ENCODE measurements at places on chromosomes 5 and 9.

GRCh38 chr5:22699319-22699718, 153.8 kb downstream of the CDH12 start:
- no peak for ATAC-seq
- no peaks in the 10 kb centered on the region for H3K4me1 ChIP-seq
- no peak overlapping the region for H3K27ac ChIP-seq

DNA sequence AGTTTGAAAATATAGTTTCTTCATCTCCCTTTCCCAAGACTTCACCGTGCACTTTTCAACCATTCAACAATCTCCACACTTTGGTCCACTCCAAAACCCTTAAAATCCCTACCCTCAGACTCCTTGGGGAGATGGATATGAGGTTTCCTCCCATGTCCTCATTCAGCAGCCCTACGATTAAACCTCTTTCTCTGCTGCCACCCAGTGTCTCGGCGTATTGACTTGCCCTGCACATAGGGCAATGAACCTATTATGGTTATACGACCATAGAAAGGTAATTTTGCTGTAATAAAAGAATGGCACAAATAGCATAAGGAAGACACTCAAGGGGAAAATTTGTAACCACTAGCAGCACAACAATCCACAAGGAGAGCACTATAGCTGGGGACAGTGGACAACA, 803.5 kb downstream of the TLE1 start:
- H3K4me3 ChIP-seq: no peak overlapping the region
- no peaks in the 10 kb centered on the region for H3K4me1 ChIP-seq
- ATAC-seq: no peak
- no peaks in the 10 kb centered on the region for H3K36me3 ChIP-seq

GRCh38 chr9:111621895-111622480, 9.1 kb upstream of the DNAJC25 start:
- H3K36me3 ChIP-seq: no peaks in the 10 kb centered on the region
- H3K27ac ChIP-seq: no peak overlapping the region
- H3K4me3 ChIP-seq: no peak overlapping the region
- no peaks in the 10 kb centered on the region for H3K4me1 ChIP-seq
- H3K27me3 ChIP-seq: peaks cover 9% of the 10 kb centered on the region
- ATAC-seq: no peak

GRCh38 chr5:28505121-28505520, 1466.7 kb upstream of the CDH9 start:
- H3K4me1 ChIP-seq: no peaks in the 10 kb centered on the region
- H3K36me3 ChIP-seq: no peaks in the 10 kb centered on the region
- H3K27ac ChIP-seq: no peak overlapping the region
- H3K27me3 ChIP-seq: no peaks in the 10 kb centered on the region
- ATAC-seq: no peak

DNA sequence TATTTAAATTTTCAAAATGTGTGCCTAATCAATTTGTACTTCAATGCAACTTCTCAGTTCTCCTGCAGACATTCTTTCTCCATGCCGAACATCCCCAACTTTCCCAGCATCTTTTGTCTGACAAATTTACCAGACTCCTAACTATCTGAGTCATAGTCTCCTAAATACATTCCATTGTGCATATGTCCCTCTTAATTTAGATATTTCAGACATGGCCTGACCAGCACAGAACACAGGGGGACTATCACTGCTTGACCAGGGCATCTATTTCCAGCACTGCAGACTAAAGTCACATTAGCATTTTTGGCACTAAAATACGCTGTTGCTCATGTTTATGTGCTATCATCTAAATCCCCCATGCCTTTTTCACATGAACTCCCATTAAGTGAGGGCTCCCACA, 71.9 kb downstream of the ITGA1 start:
- no peaks in the 10 kb centered on the region for H3K36me3 ChIP-seq
- H3K4me1 ChIP-seq: no peaks in the 10 kb centered on the region
- H3K4me3 ChIP-seq: no peak overlapping the region
- H3K27ac ChIP-seq: no peak overlapping the region
- no peak for ATAC-seq

GRCh38 chr5:8399471-8399870, 530.5 kb downstream of the MTRR start:
- ATAC-seq: peak; percentile 52
- no peak overlapping the region for H3K4me3 ChIP-seq
- no peaks in the 10 kb centered on the region for H3K27me3 ChIP-seq
- no peak overlapping the region for H3K27ac ChIP-seq

DNA sequence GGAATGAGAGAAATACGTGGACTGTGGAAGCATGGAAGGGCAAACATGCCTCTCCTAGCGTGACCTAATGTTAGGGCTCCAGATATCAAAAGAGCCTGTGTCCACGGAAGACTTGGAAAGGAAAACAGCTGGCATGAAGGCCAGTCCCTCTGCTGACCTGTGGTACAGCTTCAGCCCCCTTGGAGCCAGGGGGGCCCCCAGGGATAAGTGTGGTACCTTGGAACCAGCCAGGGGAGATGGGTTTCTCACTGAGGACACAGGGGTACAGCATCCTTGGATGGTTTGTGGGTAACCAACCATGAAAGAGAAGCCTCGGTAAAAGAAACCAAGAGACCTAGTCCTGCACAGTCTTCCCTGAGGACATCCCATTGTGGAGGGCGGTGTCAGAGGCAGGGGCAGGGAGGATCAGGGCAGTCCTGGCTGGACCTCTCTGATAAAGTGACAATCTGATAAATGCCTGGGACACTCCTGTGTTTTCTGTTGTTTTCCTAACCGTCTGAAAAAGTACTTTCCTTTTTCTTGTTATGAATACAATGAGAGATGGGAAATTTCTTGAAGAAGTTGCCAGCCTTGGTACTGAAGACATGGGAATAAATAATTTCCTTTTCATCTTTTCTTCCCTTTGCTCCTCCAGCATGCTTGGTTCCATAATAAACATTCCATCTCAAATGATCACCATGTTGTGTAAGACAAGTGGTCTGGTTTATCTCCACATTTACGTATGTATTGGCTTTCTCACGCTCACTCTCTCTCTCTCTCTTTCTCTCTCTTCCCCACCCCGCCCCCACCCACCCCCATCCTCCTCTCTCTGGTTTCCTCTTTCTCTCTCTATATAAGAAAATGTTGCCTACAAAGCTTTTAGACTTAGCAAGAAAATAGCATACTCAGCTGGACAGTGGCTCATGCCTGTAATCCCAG, 102.1 kb downstream of the SUSD1 start:
- H3K27ac ChIP-seq: peak overlapping the region; percentile 91
- no peak overlapping the region for H3K4me3 ChIP-seq
- no peak for ATAC-seq
- H3K4me1 ChIP-seq: peaks cover 69% of the 10 kb centered on the region
- no peaks in the 10 kb centered on the region for H3K27me3 ChIP-seq

DNA sequence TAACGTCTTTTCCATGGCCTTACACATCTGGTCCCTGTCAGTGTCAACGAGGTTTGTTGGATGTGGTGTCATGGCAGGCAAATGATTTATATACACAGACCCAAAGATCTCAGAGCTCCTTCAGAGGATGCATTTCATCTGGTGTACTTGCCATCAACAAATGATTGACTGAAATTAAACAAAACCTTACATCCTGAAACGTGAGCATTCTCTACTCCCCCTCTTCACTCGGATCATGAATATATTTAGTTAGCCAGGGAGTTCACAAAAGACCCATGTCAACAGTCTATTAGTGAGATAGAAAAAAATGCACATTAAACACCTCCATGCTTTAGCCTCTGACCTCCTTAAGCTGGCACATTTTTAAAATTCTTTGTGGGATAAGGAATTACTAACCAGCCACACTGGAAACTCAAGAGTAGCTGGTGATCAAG, 215.6 kb downstream of the EFNA5 start:
- no peaks in the 10 kb centered on the region for H3K27me3 ChIP-seq
- H3K36me3 ChIP-seq: no peaks in the 10 kb centered on the region
- ATAC-seq: no peak

GRCh38 chr9:128911529-128912035, 9.2 kb upstream of the PHYHD1 start:
- peak overlapping the region; percentile 12 for H3K27ac ChIP-seq
- H3K27me3 ChIP-seq: no peaks in the 10 kb centered on the region
- no peak for ATAC-seq
- H3K36me3 ChIP-seq: peaks cover 51% of the 10 kb centered on the region
- no peak overlapping the region for H3K4me3 ChIP-seq

DNA sequence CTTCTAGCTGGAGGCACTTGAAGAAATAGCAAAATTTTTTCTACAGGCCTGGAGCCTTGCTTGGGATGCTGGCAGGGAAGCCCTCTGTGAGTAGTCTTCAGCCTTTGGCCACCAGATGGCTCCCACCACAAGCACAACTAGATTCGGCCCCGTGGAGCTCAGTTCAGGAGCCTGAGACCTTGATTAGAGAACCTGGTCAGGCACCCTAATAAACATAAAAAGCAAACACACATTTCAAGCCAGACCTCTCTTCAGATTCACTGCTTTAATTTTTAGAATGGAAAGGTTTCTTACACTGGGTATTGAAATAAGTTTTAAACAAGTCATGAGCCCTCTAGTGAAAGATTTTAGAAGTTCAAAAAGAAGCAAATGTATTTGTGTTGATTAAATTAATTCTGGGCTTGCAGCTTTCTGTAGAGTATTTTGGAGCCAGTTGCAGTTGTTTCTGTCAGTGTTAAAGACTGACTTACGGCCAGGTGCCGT, 41.4 kb downstream of the GLRX start:
- no peaks in the 10 kb centered on the region for H3K27me3 ChIP-seq
- H3K4me1 ChIP-seq: peaks cover 13% of the 10 kb centered on the region

DNA sequence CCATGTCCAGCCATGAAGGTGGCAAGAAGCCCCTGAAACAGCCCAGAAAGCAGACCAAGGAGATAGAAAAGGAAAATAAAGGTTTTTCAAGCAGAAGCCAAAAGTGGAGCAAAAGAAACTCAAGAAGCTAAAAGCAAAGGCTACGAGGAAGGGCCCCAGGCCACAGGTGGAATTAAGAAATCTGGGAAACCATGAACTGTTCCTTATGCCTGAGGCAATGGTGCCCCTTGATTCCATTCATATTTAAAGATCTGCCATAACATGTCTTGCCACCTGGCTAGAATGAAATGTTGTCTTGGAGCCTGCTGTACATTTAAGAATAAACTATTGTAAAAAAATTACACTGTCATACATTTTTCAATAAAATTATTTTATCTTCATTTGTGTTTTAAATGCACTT, 59.5 kb upstream of the TARS1 start:
- H3K4me1 ChIP-seq: no peaks in the 10 kb centered on the region
- H3K27me3 ChIP-seq: peaks cover 9% of the 10 kb centered on the region
- ATAC-seq: no peak
- H3K36me3 ChIP-seq: no peaks in the 10 kb centered on the region
- H3K27ac ChIP-seq: no peak overlapping the region

- H3K4me3 ChIP-seq: no peak overlapping the region
- ATAC-seq: no peak
- H3K36me3 ChIP-seq: peaks cover 13% of the 10 kb centered on the region
- H3K4me1 ChIP-seq: peaks cover 48% of the 10 kb centered on the region
- H3K27ac ChIP-seq: no peak overlapping the region
Measured at GRCh38 chr5:96668725-96669124, 6.5 kb downstream of the CAST start.

- no peak overlapping the region for H3K4me3 ChIP-seq
- no peak overlapping the region for H3K27ac ChIP-seq
- no peaks in the 10 kb centered on the region for H3K36me3 ChIP-seq
- peaks cover 12% of the 10 kb centered on the region for H3K4me1 ChIP-seq
Measured at GRCh38 chr5:109143031-109143430, 266.7 kb downstream of the PJA2 start.

DNA sequence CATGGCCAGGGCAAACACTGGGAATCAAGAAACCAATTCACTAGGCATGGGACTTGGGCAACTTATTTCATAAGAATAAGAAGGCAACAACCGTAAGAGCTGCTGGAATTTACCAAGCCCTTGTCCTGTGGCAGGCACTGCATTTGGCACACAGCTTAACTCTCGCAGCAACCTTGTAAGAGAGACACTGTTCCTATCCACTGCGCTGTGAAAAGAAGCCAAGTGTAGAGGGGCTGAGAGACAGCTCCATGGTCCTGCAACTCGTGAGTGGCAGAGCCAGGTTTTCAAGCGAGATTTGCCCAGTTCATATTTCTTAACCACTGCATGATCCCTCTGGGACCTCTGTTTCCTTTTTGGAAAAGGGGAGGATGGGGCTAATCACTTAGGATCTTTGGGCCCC, 129.3 kb upstream of the STC2 start:
- H3K27me3 ChIP-seq: no peaks in the 10 kb centered on the region
- H3K27ac ChIP-seq: no peak overlapping the region
- ATAC-seq: no peak
- H3K4me1 ChIP-seq: no peaks in the 10 kb centered on the region
- no peaks in the 10 kb centered on the region for H3K36me3 ChIP-seq
- no peak overlapping the region for H3K4me3 ChIP-seq

DNA sequence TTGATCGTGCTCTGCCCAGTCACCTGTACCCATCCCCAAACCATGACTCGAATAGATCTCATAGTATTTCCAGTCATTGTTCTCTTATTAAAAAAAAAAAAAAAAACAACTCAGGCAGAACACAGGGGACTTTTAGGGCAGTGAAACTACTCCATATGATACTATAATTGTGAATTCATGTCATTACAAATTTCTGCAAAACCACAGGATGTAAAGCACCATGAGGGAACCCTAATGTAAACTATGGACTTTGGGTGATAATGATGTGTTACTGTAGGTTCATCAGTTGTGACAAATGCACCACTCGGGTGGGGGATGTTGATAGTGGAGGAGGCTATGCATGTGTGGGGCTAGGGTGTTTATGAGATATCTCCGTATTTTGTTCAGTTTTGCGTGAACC, 133.8 kb downstream of the RAB3C start:
- no peaks in the 10 kb centered on the region for H3K27me3 ChIP-seq
- peaks cover 6% of the 10 kb centered on the region for H3K36me3 ChIP-seq
- no peak for ATAC-seq

GRCh38 chr5:107815109-107815508, 144.4 kb upstream of the EFNA5 start:
- peaks cover 10% of the 10 kb centered on the region for H3K27me3 ChIP-seq
- no peaks in the 10 kb centered on the region for H3K36me3 ChIP-seq
- no peak overlapping the region for H3K27ac ChIP-seq
- no peak for ATAC-seq
- no peak overlapping the region for H3K4me3 ChIP-seq

- no peaks in the 10 kb centered on the region for H3K27me3 ChIP-seq
- no peak for ATAC-seq
- H3K27ac ChIP-seq: no peak overlapping the region
- H3K36me3 ChIP-seq: peaks cover 22% of the 10 kb centered on the region
- H3K4me1 ChIP-seq: no peaks in the 10 kb centered on the region
Measured at GRCh38 chr9:6805532-6805931, 47.8 kb downstream of the KDM4C start.

GRCh38 chr5:72125941-72126620, 18.8 kb downstream of the MAP1B start:
- H3K27me3 ChIP-seq: peaks cover 26% of the 10 kb centered on the region
- no peak overlapping the region for H3K4me3 ChIP-seq
